Effector memory CD8-positive, alpha-beta T cell (primary cell): ENCODE measurements at places on chromosomes 1 and 21.

DNA sequence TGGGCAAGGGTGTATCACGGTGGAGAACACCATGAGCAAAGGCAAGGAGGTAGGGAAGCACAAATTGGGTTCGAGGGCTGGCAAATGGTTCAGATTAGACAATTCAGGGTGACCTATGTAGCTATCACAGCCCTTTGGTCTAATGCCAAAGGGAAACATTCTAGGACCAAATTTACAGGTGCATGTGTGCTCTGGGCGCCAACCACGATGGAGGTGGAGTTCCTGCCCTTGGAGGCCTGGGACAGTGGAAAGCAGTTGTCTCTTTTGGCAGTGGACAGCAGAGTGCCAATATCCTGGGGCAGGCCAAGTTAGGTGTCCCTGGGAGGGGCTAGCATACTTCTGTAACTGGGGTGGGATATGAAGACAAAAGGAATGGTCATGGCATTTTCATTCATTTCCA is 40.1 kb downstream of the IGFN1 start:
- DNase-seq = no peak

- DNase-seq = no peak
Observed at GRCh38 chr1:219352961-219353651, 179.4 kb downstream of the LYPLAL1 start.

GRCh38 chr1:119084798-119085197 is 55.7 kb downstream of the WARS2 start:
- DNase-seq = no peak

DNA sequence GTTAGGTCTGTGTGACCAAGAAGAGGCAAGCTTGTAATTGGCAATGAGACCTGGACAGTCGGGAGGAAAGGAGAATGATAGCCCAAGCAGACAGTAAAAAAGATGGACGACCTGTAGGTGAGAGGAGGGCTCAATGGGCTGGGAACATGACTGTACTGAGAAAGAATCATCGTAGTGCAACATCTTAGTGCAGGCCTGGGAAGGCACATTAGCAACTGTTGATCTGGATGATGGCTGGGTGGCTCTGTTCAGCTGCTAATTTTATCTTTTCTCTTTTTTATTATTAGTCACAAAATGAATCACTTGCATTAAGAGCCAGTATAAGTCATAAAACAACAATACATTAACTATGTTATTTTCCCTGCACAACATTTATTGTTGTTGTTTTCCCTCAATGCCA is 32.9 kb downstream of the IFI44 start:
- no peak for DNase-seq

GRCh38 chr21:34579411-34579810 is 35.5 kb downstream of the RCAN1 start:
- DNase-seq = no peak

DNA sequence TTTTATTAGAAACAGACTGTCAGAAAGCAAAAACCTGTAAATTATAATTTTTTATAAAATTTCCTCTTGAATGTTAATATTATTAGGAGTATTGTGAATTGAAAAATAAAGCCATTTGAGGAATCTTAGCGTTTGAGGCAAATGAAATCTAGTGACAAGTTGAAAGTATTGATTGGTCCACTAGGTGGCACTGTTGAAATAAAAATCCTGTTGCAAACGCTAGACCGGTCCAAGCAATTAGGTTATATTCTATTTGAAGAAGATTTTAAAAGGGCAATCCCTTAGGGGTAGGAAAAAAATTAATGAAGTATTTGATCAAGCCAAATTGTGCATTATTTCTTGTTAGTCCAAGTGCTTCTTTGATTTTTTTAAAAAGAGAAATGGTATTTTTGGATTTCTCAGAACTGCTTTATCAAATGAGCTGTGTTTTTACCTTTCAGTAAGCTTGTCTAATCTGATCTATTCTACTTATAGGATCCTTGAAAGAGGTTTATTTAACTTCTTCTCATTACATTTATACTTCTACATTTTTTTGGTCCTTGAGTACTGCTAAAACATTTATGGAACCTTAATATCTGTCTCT is 57.7 kb downstream of the ATG4C start:
- DNase-seq = peak; percentile 10

- no peak for DNase-seq
Observed at GRCh38 chr1:236494586-236495466, 29.0 kb upstream of the LGALS8 start.

DNA sequence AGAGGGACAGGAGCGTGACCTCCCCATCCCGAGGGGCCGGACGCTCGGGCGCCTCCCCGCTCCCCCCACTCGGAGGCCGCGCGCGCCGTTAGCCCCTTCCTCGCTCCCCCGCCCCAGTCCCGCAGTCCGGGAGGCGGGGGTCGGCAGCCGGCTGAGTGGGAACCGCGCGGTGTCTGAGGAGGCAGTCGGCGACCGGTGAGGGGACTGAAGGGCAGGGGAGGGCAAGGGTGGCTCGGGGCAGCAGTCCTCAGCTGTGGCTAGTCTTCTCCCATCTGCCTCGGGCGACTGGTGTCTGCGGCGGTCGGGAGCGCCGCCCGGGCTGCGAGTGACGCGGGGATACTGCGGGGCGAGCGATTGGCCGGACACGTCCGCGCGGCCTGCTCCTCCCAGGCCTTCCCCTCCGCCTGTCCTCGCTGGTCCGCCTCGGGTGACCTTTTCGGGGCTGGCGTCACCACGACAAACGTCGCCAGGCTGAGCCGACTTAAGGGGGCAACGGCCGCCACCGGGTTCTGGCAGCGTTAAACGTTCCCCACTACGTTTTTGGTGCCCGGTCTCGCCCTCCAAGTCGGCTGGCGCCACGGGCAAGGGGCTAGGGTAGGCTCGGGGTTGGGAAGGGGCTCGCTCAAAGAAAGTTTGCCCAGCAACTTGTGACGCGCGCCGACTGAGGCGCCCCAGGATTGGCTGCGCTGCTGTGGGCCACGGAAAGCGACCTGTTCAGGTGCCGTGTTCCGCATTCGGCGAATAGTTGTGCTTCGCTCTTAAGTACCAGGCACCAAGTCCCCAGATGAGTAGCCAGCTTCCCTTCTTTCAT is 538 bp downstream of the ZNF672 start:
- peak; percentile 80 for DNase-seq

- DNase-seq = no peak
Observed at GRCh38 chr1:214861615-214862014, 220.9 kb upstream of the KCNK2 start.

DNA sequence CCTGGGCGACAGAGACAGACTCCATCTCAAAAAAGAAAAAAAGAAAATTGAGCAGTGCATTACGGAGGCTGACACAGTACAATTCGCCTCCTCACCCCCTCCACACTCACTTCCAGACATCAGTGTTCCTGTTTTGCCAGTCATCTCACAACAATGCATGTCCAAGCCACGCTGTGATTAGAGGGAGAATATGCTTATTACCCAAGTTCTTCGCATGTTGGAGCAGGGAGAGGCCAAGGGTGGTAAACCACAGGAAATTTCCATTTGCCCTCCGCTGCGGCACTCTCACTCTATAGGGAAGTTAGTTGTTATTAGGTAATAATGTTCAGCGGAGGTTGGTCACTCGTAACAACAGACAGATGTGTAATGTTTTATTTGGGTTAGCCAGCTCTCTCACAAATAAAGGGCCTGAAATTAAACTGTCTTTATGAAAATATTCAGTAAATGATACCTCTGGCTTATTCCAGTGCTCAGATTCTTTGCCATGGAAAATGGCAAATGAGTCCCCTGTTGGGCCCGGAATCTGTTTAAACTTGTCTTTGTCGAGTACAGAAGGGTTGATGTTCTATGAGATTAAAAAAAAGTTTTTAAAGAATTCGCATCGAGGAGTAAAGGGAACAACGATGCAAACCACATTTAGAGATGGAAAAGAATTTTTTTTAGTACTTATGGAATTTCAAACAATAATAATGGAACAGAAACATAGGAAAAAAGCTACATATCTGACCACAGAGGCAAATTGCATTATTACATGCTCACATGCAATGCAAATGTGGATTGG is 33.1 kb downstream of the KCNJ15 start:
- DNase-seq = no peak

GRCh38 chr1:168280296-168280927 is at the start of gene TBX19:
Gene TBX19, plus strand, starts transcription at chr1:168280877. Its CDS starts 214 bp downstream, at chr1:168281091.
- no peak for DNase-seq

DNA sequence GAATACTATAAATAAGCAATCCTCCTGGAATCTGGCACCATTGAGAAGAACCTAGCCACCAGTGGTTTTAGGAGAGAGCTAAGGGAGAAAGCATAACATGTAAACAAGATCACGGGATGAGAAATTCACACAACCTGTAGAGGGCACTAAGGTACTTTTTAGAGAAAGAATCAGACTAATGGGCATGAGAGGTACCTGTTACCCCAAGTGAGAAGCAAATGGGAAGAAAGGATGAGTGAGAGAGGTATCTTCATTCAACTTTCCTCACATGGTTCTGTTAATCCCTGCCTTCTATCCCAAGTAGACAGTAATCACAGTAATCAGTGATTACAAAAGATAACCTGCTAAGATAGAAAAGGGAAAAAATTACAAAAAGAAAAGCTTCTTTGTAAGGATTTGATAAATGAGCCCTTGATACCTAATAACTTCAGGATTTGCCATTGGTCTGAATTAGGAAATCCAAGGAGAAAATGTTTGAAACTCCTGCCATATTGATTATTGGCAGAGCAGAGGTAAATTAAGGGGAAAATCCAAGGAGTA is 251.1 kb upstream of the ADGRL2 start:
- no peak for DNase-seq

- peak; percentile 29 for DNase-seq
Observed at GRCh38 chr1:152654110-152654509, 9.1 kb upstream of the LCE2D start.

- no peak for DNase-seq
Observed at GRCh38 chr1:118984086-118984721, 3.9 kb downstream of the TBX15 start.

- DNase-seq = no peak
Observed at GRCh38 chr1:204723131-204723787, 37.7 kb upstream of the LRRN2 start.

- DNase-seq = peak; percentile 14
Observed at GRCh38 chr1:6033986-6034749, 11.5 kb upstream of the KCNAB2 start.

DNA sequence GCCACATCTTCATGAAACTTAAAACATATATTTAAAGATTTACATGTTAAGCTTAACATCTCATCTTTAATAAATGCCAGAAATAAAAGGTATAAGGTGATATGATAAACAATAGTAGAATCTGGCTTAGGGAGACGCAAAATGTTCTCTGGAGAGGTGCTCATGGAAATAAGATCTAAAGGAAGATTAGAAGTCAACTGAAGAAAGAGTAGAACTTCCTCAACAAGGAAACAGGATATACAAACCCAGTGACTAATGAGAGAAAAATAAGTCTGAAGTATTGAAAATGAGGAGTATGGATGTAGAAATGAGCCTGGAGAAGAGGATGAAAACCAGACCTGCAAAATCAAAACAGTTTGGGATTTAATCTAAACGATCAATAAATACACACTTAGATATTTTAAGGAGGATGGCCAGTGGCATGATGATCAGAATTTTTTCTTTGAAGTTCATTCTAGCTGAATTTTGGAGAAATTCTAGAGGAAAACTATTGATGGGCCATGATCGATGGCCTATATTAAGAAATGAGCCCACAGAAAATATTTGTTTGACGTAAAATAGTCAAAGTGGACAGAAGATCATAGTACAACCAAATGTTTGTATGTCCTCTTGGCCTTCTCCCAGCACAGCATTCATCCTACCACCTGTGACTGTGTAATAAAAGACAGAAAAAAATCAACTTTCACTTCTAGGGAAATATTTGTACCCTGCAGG is 387.9 kb upstream of the PTBP2 start:
- no peak for DNase-seq

DNA sequence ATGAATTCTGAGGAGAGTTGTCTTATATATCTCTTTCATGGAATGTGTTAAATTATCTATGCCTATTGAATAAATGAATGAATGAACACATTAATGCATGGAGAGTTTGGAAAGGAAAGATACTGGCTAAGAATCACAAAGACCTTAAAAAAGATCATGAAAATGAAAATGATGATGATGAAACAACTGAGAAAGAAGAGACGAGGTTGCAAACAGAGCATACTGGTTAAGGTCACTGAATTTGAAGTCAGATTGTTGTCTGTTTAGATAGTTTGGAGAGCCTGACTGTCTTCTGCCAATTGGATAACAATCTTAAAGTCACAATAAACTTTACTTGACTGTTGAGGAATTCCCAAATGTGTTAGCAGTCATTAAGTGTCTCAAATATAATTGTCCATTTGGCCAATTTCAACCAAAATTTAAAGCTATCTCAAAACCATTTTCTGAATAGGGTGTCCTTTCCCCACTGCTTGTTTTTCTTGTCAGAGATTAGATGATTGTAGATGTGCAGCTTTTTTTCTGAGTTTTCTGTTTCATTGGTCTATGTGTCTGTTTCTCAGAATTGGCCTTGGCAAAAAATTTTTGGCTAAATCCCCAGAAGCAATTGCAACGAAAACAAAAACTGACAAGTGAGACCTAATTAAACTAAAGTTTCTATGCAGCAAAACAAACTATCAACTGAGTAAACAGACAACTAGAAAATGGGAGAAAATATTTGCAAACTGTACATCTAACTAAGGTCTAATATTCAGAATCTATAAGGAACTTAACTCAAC is 132.2 kb downstream of the PTGER3 start:
- DNase-seq = no peak

GRCh38 chr1:199834711-199835110 is 192.8 kb upstream of the NR5A2 start:
- no peak for DNase-seq

DNA sequence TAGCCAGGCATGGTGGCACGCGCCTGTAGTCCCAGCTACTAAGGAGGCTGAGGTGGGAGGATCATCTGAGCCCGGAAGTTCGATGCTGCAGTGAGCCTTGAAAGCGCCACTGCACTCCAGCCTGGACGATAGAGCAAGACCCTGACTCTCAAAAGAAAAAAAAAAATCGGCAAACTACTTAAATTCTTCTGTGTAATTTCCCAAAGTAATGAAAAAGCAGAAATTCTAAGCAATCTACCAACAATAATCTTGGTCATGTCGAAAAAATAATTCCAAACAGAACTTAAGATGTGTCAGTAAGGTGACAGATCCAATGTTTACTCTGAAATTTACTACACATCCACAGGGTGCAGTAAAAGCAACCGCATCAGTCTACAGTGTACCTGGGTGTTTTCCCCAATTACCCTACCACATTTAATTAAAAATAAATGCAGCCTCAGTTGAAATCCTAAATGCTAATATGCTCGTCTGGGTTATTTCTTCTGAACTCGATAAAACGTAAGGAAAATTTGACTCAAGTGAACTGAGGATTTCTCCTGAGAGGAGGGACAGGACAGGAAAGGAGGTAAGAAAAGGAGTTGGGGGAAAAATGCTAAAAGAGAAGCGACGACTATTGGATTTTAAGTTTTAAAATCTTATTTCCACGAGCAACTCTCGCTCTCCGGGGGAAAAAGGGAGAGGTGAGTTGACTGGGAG is 801 bp downstream of the EPRS1 start:
- DNase-seq = no peak

- no peak for DNase-seq
Observed at GRCh38 chr1:114323959-114324661, 170.4 kb upstream of the SYT6 start.

DNA sequence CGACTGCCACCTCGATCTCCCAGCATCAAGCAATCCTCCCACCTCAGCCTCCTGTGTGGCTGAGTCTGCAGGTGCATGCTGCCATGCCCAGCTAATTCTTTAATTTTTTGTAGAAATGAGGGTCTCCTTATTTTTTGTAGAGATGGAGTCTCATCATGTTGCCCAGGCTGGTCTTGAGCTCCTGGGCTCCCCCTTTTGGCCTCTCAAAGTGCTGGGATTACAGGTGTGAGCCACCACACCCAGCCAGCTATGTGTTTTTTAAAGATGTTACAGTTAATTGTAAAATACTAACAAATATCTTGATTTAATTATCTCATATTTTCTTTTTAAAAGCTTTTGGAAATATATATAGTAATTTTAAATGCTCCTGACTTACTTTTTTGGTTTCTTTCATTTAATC is 181.3 kb upstream of the DMRTA2 start:
- no peak for DNase-seq
